ENCODE measurements at places on chromosomes 6 and 20. TPM values are rescaled to one million over a fixed set of nuclear protein-coding genes. Genes with fewer than 3 reads are reported as not detected.

DNA sequence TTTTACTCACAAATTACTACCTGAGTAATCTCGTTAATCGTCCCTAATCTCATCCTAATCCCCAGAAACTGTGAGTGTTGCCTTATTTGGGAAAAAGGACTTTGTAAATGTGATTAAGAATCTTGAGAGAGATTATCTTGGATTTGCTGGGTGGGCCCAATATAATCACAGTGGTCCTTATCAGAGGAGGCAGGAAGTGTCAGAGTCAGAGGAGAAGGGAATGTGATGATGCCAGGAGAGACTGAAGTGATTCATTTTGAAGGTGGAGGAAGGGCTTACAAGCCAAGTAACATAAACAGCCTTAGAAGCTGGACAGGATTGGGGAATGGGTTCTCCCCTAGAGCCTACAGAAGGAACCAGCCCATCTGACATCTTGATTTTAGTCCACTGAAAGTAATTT, 16.7 kb downstream of the RPP21 start:
- no peak for DNase-seq

Gene IL17F
- total RNA-seq = not detected

Gene PACRG
- total RNA-seq = 84.6 TPM

- DNase-seq = no peak
Observed at GRCh38 chr6:79158856-79159516, 75.5 kb downstream of the HMGN3 start.

Gene ZFP57
- total RNA-seq = 1.4 TPM

GRCh38 chr20:48745330-48745729, 82.5 kb downstream of the PREX1 start:
- DNase-seq = no peak

- no peak for DNase-seq
Observed at GRCh38 chr20:9761476-9761875, 77.4 kb downstream of the PAK5 start.

DNA sequence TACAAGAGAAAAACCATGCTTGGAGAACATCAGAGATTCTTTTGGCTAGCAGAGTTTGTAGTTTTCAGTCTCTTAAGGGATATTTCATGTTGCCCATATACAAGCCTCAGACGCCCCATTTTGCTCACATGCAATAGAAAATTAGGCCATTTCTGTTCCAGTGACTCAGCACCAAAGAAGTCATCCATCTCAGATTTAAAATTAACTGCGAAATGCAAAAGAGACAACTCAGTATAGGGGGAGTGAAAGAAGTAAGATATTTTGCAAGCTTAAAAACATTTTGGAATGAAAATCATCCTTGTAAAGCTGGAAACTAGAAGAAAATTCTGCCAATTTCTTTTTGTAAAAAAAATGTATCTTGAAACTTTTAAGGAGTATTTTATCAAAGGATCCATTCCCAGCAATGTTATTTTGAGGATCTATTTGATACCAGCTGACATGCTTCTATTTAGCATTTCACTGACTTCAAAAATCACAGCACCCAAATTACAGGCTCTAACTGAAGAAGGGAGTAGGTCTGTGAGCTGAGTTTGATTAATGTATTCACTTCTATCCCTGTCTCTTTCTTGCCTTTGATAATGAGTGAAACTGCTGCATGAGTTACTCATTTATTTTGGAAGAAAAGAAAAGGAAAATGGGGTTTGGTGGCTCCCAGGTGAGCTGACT, 223.7 kb upstream of the SULF2 start:
- DNase-seq = no peak

GRCh38 chr6:35064757-35065440, 76.2 kb downstream of the TCP11 start:
- no peak for DNase-seq

DNA sequence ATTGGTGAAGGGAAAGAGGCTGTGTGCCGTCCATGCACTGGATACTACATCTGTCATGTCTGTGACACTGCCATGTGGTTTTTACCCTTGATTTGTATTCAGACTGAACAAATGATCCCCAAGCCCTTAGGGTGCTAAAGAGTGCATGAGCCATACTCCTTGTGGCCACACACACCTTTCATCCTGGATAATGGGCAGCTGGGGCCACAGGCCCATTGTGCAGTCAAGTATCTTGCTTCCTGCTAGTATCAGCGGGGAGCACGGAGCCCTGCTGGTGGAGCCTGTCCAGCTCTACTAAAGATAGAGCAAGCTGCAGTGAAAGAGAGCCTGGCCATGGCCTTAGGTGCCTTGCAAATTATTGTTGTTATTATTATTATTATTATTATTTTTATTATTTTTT, 75.1 kb downstream of the SLX4IP start:
- no peak for DNase-seq

Gene LHFPL5
- 0.24 TPM for total RNA-seq

- no peak for DNase-seq
Observed at GRCh38 chr20:4633379-4633778, 88.3 kb upstream of the PRND start.

Gene PSORS1C2
- total RNA-seq = not detected

Gene HLA-DRA
- 50.2 TPM for total RNA-seq
